ENCODE measurements at places on chromosomes 5 and 9. TPM values are rescaled to one million over a fixed set of nuclear protein-coding genes. Genes with fewer than 3 reads are reported as not detected.

Gene GOLM1
- 124 TPM for total RNA-seq

Gene ARHGEF28
- 15.0 TPM for total RNA-seq

Gene TMEM250
- total RNA-seq = 18.9 TPM

Gene TAF11L5
- total RNA-seq = not detected

Gene SPATA31C1
- total RNA-seq = not detected

All from diencephalon (tissue), 1 donor.